ENCODE measurements at places on chromosomes 3 and 15.

DNA sequence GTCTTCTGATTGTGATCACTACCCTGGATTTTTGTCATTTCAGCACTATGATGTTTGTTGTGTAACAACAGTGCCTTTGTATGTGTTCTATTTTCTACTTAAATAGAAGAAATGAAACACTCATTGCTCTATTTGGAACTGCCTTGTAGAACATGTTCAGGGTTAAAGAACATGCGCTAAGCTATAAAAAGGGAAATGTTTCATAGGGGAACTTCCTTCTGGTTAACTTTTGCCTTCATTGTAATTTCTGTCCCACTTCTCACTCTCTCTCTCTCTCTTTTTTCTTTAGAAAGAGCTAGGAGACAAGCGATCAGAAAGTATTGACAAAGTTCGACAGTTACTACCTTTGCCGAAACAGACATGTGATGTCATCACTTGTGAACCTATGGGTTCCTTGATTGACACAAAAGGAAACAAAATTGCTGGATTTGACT, at the start of gene P2RY12:
P2RY12 (minus strand) TSS at position 13 of the 434 bp plus-strand sequence. CDS start 45,908 bp downstream, outside the sequence.
- no peak for DNase-seq

DNA sequence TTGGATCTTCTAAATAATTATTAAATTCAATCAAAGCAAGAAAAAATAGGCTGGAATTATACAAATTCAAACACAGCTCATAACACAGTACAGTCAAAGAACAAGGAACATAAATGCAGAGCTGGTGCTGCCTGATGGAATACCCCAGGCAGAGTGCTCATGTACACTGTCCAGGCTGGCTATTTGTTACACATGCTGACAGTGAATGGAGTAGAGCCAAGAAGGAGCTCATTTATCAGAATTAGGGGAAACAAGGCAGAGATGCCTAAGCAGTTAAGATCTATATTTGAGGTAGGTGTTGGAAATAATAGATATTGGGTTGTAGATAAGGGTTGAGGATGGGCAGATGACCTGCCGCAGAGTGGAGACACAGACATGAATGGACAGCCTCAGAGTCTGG, 788.2 kb upstream of the ARPP21 start:
- DNase-seq = no peak

DNA sequence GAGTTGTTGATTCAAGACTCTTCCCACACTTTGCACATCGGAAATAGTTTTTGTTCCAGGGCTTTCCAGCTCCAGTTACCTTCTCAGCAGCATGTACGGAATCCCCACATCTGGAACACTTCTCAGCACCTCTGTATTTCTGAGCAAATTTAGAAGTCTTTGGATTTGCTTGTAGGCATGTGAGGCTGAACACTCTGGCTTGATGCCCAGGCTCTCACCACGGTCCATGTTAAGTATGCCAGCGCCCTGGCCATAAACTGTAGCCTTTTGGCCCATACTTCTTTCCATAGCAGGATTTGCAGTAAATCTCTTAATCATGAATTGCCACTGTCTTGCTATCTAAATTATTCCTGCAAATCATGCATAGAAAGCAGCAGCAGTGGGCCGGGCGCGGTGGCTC, 24.4 kb downstream of the ATP2C1 start:
- DNase-seq = no peak

- DNase-seq = no peak
These were observed 34.7 kb downstream of the GAP43 start for GRCh38 chr3:115658032-115658336.

DNA sequence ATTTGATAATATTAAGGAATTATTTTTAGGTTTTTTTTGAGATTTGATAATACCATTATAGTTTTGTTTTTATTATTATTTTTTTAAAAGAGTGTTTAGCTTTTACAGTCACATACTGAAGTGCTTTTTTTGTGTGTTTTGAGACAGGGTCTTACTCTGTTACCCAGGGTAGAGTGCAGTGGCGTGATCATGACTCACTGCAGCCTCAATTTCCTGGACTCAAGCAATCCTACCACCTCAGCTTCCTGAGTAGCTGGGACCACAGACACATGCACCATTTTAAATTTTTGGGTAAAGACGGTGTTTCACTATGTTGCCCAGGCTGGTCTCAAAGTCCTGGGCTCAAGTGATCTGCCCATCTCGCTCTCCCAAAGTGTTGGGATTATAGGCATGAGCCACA, 73.0 kb downstream of the SUMF1 start:
- no peak for DNase-seq

DNA sequence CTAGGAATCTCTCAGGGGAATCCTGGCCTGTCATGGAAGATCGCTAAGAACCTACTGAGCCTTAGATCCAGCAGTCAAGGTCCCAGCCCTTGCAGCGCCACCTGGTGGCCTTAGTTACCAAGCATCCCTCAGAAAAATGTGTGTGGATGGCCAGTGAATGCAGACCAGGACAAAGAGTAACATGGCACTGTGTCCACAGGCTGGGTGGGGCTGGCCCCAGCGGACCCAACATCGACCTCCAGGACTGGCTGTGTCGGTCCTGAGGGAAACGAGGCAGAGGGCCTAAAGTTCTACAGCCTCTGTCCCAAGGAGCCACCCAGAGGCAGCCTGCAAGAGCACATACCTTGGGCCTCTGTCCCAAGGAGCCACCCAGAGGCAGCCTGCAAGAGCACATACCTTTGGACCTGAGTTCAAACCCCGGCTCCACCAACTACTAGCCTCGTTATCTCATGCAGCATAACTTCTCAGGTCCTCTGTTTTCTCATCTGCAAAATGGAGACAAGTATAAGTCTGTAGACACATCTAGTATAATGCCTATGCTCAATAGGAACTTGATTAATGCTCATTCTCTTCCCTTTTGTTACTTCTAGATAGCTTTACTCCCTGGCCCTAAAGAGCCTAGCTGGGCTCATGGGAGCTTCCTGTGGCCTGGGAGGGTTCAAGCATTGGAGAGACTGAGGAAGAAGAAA, 57.5 kb upstream of the HERC1 start:
- DNase-seq = peak; percentile 60

DNA sequence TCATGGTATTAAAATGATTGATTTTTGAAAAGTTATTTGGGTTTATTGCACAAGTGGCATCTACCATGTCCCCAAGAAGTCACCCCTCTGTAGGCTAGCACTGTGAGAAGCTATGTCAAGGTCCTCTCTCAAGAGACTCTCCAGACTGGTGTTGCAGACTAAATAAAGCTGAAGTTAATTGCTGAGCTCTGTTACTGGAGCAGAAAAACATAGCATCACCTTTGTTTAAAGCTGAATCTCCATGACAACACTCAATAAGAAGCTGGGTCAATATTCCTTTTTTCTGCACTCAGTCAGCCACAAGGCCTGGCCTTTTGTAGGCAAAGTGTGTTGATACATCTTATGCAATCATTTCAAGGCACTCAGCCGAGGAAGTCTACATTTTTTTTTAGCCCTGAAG, 806.6 kb upstream of the LMCD1 start:
- no peak for DNase-seq
